ENCODE measurements at places on chromosomes 7 and 10.

- DNase-seq: no peak
Measured at GRCh38 chr7:1721047-1721690, 51.1 kb downstream of the ELFN1 start.

DNA sequence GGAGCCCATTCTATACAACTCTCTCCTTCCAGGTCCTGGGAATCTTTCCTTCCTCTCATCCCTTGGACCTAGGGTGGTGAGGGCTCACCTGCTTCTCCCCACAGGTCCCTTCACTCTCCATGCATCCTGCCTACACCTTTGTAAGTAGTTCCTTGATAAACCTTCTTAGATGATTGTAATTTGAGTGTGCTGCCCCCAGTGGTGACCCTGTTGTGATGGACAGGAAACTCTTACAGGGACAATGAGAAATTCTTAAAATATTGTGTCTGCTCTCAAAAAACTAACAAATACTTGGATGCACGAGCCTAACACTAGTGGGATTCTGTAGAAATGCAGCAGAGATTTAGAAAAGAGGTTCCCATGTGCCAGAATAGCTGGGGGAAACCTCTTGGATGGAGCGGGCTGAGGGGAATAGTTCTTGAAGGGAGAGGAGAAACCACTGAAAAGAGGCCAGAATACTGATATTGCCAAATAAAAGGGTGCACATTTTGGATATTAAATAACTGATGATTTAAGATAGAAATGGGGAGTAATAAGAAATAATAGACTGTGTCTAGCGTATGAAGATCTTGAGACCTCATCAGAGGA, 6.7 kb upstream of the PAXIP1 start:
- DNase-seq: no peak

DNA sequence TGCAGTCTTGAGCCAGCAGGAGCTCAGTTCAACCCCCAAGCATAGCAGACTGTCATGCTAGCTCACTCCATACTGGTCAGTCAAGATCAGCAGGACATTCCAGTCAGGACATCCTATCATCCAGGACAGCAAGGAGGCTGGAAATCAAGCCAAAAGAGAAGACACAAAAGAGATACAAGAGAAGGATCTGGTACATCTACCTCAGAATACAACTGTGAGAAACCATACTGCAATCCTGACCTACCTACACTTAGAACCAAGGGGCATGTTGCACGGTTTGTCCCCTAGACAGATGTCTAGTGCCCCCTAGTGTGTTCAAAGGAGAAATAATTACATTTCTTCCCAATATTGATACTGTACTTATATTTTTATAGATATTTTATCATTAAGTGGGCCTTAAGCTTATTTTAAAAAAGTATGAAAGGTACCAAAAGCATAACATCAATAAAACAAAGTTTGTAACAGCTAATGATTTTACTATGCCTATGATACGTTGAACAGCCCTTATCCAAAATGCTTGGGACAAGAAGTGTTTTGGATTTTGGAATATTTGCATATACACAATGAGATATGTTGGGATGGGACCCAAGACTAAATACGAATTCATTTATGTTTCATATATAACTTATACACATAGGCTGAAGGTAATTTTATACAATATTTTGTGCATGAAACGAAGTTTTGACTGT, 26.7 kb downstream of the ERCC6 start:
- DNase-seq: no peak

DNA sequence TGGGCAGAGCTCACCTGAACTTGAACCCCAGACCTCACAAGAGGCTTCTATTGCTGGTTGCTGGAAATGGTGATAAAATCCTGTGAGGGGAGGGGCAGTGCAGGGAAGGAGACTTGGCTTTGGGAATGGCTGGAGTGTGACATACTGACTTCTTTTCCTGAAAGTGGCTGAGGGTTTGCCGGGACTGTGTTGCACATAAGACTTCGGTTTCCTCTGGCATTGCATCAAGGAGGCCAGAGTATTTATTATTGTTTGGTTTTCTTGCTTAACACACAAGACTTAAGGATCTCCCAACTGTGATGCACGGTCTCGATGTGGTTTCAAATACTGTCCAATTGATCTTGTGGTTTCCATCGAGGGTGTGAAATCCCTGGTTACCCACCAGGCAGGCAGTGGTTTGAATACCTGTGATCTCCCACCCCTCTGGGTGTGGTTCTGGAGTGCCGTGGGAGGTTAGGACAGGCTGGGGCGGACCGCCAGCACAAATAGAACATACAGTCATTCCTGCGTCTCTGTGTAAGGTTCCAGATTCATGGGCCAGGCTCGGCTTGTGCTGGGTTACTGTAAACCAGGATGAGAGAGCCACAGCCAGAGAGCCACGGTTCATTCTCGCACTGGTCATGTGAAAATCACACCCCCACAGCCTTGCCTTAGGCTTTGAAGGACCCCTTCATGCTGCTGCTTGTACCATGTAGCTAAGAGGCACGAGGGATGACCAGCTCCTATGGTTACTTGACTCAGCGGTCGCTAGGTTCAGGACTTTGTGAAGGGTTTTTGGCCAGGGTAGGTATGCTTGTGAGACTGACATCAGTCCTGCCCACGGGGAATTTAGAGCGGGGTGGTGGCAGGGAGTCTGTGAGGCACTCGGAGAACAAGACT, 39.2 kb downstream of the WBP1L start:
- DNase-seq: no peak

GRCh38 chr10:122435212-122435827, 19.1 kb upstream of the ARMS2 start:
- DNase-seq: no peak

- no peak for DNase-seq
Measured at GRCh38 chr7:106377847-106378361, 93.1 kb upstream of the NAMPT start.

DNA sequence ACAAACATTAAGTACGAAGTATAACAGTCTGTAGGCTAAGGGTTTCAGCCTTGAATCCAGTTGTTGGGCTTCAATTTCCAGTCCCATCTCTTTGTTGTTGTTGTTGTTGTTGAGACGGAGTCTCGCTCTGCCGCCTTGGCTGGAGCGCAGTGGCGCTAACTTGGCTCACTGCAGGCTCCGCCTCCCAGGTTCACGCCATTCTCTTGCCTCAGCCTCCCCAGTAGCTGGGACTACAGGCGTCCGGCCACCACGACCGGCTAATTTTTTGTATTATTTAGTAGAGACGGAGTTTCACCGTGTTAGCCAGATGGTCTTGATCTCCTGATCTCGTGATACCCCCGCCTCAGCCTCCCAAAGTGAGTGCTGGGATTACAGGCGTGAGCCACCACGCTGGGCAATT, 464.9 kb downstream of the ANKRD7 start:
- DNase-seq: no peak

DNA sequence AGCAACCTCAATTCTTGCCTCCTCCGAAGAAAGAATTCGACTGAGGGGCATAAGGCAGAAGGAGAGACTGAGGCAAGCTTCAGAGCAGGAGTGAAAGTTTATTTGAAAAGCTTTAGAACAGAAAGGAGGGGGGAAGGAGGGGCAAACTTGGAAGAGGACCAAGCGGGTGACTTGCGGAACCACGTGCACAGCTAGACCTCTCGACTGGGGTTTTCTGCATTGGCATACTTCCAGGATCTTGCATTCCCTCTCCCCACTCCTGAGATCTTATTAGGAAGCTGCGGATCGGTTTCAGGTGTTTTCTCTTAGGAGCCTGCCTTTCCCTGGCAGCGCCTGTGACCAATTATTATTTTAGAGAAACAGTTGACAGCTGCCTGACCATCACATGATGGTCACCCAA, 20.3 kb upstream of the CPXM2 start:
- no peak for DNase-seq

- no peak for DNase-seq
Measured at GRCh38 chr10:60310740-60311139, 78.9 kb downstream of the ANK3 start.

DNA sequence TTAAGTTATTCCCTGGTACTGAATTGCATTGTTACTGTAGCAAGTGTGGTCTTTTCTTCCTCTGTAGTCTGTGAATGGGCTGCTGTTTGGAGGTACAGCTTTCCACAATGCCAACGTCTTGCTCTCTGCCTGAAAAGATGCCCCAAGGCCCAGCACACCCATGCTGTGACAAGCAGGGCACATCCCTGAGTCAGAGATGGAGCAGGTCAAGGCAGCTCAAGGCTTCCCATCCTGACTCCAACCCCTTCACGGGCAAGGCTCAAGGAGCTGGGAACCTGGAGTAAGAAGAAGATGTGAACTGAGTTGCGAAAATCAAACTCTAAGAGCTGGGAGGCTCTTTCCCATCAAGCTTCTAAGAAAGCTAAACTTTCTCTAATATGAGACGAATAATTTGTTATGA, 27.2 kb downstream of the SVIL start:
- no peak for DNase-seq

- DNase-seq: no peak
Measured at GRCh38 chr10:87596351-87596750, 63.3 kb upstream of the PAPSS2 start.

- DNase-seq: peak; percentile 65
Measured at GRCh38 chr10:133318494-133319127, 9.9 kb downstream of the ZNF511 start.

All from GM12891 (cell line).